ENCODE measurements at places on chromosomes 1 and 21.

GRCh38 chr1:245412306-245412705 is 257.5 kb downstream of the KIF26B start:
- no peak for DNase-seq

DNA sequence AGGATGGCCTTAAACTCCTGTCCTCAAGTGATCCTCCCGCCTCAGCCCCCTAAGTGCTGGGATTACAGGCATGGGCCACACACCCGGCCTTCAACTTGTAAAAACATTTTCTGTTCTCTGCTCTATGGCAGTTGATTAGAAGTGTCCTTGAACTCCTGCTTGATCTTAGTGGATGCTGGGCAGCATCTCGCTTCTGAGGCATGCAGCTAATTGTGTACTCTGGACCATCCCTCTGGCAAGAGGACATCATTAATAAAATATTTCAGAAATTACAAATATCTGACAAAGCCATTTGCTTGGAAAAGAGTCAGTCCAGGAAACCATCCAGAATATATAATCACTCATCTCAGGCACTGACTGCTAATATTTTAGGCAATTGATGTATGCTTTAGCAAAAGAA is 8.1 kb downstream of the NGF start:
- DNase-seq = no peak

DNA sequence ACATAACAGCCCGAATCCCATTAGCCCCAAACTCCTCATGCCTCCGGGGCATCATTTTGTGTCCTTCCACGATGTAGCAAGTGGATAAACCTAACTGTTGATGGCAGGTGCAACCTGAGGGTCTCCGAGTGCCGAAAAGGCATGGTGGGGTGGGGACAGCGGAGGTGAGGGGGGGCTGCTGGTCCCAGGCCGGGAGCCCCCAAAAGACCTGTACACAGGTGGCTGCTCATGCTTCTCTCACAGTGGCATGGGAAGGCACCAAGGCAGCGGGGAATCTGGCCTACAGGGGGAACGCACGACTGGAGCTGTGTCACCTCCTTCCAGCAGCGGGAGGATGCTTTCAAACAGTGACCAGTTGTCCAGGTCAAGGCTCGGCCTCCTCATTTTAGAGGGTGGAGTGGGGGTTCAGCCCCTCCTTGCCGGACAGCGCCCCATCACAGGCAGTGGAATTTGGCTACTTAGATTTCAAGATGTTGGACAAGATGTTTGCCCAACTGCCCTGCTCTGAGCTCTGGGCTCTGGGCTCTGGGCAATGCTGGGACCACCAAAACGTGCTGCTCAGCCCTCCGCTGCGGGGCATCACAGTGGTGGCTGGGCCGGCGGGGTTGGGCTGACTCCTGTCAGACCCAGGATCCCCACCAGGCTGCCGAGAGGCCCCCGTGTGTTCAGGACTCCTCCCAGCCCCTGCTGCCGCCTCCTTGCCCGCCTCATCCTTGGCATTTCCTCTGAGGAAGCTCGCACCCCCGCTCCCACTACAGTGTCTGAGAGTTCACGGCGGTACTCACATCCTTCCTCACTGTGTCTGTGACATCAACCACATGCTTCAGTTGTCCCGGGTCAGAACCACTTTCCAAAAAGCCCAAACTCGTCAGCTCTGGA is 7.6 kb downstream of the DNMT3L start:
- no peak for DNase-seq

DNA sequence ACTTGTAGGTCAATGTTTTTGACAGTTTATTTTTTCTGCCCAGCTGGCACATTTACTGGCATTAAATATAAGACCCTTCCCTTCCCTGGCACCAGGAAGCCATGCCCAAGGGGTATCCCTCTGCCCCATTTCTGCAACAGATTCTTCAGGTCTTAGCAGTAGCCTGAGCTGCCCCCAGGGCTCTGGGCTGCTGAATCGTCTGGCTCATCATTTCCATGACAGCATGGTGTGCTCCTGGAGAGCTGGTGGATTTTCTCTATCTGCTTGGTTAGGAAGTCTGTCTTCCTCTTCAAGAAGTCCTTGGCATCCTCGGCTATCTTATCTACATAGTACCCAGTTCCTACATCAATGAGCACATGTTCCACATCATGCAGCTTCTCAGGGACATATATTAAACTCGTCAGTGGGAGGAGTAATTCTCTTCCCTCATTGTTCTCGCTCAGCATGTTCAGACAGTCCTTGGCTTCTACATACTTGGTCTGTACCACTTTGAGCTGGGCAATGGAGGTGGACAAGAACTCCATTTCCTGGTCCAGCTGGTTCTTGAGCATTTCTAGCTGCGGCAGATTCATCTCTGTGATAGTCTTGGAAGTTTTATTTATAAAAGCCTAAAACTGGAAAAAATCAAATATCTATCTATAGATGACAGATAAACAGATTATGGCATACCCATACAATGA is 23.5 kb downstream of the MIA3 start:
- DNase-seq = no peak

GRCh38 chr1:7738044-7738443 is 33.1 kb upstream of the VAMP3 start:
- no peak for DNase-seq

Data from activated CD8-positive, alpha-beta memory T cell treated with anti-CD3 and anti-CD28 coated beads for 4 hours (primary cell).